ENCODE measurements at places on chromosomes 2 and 18.

DNA sequence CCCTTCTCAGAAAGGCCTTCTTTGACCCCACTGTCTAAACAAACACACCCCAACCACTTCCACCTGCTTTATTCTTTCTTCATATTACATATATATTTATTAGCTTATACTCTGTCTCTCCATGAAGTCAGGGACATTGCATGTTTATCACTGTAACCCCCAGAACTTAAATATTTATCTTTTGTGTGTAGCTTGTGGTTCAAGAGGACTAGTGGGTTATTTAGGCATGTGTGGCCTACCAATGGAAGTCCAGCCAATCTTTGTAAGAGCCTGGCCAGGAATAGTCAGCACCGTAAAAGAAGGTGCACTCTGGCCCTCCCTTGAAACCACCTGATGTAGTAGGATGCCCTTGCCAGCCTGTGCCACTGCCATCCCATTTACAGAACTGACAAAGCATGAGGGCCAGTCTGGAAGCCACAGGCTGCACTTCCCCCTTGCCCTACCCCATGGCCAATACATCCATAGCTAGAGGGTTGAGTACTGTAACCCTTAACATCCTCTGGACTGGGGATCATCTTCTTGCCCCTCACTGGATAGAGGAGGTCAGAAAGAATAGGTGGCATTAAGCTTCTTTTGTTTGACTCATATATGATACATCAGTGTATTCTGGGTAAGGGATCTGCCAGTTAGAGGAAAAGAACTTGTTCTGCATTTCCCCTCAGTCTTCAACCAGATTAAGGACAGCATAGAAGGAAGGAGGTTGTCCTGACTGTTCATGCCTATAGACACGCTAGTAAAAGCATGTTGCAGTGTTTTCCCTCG is 4.9 kb downstream of the NEMP2 start:
- no peak for DNase-seq

GRCh38 chr18:22783245-22783644 is 149.9 kb upstream of the RBBP8 start:
- DNase-seq: no peak

GRCh38 chr2:38122344-38122743 is 46.4 kb upstream of the CYP1B1 start:
- DNase-seq: peak; percentile 84

GRCh38 chr2:226977775-226978190 is 141.9 kb downstream of the RHBDD1 start:
- DNase-seq: peak; percentile 10

DNA sequence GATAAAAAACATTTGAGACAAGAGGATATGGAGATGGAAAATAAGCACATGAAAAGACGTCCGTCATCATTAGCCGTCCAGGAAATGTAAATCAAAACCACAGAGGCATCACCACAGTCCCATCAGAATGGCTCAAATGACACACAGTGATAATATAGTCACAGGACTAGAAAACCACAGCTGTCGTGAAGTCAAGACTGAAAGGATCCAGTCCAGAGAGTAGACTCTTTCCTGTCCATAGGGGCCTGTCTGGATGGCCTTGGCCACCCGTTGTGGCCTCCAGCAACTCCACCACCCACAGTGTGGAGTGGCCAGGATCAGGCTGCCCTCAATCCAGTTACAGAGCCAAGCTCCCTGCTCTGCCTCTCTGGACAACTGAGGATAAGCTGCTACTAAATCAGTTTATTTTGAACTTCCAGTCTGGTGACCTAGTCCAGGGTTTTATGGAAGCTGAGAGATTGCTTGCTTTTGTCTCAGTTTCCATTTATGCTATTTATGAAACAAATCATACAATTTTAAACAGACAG is 60.4 kb downstream of the RHOB start:
- no peak for DNase-seq

- peak; percentile 34 for DNase-seq
These were observed 254.1 kb downstream of the IKZF2 start for GRCh38 chr2:212897296-212897695.

GRCh38 chr2:223090540-223091235 is 38.7 kb downstream of the KCNE4 start:
- DNase-seq: no peak

DNA sequence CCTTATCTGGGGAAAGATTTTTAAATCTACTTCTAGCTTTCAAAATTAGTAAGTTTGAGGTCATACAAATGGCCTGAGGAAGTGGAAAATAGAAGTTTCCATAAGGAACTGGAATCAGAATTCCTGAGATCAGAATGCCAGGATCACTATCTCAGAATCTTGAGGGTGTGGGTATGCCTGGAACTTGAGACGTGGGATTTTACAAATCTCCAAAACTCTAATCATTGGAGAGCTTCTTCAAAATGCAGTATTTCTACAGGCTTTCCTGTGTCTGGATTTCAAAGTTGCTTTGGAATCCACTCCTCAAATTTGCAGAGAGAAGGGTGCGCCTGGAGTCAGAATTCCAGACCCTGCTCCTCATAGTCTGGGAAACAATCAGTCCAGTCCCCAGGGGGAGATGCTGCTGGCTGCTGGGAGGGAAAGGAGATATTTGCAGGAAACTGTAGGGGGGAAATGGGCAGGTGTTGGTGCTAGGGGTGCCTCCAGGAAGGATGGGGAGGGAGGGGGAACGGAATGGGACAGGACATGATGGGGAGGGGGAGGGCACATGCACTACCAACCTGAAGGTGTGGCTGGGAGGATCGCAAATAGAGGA is 31.0 kb upstream of the CATIP start:
- no peak for DNase-seq

- peak; percentile 76 for DNase-seq
These were observed 4.1 kb downstream of the ANTXR1 start for GRCh38 chr2:69017080-69017479.
